Psoas muscle (tissue), 8 donors: ENCODE measurements at places on chromosomes 13 and 19. TPM values are rescaled to one million over a fixed set of nuclear protein-coding genes. Genes with fewer than 3 reads are reported as not detected.
A peak's percentile ranks its signal among the peaks of the same experiment; 100 is the strongest.

GRCh38 chr19:7500811-7501450, 12.1 kb upstream of the PEX11G start:
- DNase-seq = no peak

DNA sequence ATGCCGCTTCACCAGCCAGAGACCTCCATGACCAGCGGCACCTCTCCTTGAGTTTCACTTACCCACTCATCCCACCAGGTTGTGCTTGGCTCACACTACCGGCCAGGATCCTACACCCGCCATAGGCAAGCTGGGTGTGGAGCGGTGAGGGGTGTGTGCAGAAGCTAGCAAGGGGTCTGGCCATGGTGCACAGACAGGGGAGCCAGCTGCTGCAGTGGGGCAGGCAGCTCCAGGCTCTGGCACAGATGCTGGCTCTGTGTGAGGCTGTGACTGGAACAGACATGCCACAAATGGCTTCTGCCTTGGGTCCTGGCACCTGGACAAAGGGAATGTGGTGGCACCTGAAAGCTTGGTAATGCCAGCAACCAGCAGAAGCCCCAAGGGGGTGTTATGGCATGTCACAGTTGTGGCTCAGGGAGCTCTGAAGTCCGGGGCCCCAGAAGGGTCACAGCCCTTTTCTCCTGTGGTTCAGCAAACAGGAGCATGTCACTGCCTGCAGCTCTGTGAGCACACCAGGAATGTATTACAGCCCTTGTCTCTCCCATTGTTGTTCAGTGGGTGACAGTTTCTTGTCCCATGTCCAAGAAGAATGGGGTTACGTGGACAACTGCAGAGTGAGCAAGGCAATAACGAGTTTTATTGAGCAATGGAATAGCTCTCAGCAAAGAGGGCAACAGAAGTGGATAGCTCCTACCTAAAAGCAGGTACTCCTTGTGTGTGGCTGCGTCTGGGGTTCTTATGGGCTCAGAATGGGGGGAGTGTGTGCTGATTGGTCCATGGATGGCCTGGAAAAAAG, 2791.0 kb upstream of the PCDH20 start:
- DNase-seq = no peak

DNA sequence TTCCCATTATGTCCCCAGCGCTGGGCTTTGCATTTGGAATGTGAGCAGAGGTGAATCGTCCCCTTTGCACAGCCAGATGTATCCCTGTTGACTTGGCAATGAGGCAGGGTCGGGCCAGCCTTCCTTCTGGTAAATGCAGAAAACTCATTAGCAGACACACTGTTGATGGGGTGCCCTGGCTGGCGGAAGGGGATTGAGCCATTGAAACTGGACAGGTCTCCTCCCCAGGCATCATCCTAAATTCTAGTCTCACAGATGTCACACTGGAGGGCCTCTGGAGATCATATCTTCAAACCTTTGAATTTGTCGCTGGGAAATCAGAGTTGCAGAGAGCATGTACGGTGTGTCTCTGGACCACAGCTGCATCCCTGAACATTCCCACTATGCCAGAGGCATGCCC, 219.5 kb upstream of the TSHZ3 start:
- no peak for DNase-seq

GRCh38 chr19:1575323-1576241, 7.5 kb upstream of the MEX3D start:
- no peak for DNase-seq

- no peak for DNase-seq
Observed at GRCh38 chr19:40078377-40078776, 12.4 kb downstream of the ZNF780A start.

DNA sequence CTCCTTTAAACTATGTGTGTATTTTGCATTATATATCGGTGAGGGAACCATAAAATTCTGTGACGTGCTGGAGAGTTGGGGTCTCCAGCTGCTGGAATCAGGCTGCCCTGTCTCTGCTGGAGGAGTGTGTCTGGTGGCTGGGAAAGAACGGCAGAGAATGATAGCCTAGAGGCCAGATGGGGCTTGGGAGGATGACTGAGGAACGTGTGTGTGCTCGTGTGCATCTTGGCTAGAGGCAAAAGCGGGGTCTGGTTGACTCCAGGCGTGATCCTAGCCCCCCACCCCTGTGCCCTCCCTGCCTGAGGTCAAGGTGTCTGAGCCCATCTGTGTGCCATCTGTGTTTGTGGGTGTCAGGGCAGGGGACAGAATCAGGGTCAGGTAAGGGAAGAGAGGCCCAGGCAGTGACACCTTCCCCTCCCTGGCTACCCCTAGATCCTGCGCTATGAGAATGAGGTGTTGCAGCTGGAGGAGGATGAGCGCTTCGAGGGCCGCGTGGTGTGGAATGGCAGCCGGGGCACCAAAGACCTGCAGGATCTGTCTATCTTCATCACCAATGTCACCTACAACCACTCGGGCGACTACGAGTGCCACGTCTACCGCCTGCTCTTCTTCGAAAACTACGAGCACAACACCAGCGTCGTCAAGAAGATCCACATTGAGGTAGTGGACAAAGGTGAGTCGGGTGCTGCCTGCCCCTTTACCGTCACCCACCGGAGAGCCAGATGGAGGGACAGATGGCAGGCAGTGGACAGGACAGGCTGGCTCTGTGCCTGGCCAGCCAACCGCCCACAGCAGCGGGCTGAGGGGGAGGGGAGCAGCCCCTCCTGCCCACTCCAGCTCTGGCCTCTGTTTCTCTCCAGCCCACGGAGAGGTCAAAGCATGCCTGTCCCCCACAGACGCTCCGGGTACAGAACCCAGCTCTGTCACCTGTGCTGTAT, 3.1 kb downstream of the SCN1B start:
- DNase-seq = no peak

- DNase-seq = no peak
Observed at GRCh38 chr19:33207040-33207620, 13.0 kb downstream of the LRP3 start.

DNA sequence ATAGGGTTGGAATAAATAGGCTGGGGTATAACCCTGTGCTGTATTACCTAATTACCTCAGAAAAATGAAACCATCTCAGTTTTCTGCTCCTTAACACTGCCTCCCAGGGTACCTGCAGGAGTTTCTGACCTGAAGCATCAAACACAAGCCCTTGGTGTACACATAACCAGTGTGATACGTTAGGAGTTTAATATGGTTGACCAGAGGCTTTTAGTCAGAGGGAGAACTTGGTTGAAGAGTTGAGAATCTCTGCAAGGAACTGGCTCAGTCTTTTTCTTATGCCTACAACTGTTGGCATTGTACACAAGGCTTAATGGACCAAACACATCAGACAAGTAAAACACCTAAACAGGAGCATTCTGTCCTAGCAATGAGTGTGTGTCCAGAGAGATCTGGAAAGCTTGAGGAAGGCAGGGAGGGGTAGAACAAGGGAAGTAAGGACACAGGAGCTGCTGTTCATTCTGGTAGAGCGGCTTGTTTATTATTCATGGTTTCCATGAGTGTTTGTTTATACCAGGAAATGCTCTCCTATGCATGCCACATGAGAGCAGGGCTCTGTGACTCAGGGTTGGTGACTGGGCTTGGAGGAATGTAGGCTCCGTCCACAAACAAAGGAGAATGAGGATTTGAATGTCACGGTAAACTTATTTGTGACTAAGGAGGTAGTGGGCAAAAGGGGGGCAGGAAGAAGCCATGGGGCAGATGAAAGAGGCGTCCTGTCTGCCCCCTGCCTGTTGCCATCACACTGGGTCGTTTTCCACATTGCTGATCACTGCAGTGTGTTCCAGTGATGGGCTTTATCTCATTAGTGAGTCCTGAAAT, 11.9 kb upstream of the SPATA13 start:
- peak; percentile 19 for DNase-seq

GRCh38 chr19:13003081-13003480, 7.8 kb downstream of the NFIX start:
- no peak for DNase-seq

DNA sequence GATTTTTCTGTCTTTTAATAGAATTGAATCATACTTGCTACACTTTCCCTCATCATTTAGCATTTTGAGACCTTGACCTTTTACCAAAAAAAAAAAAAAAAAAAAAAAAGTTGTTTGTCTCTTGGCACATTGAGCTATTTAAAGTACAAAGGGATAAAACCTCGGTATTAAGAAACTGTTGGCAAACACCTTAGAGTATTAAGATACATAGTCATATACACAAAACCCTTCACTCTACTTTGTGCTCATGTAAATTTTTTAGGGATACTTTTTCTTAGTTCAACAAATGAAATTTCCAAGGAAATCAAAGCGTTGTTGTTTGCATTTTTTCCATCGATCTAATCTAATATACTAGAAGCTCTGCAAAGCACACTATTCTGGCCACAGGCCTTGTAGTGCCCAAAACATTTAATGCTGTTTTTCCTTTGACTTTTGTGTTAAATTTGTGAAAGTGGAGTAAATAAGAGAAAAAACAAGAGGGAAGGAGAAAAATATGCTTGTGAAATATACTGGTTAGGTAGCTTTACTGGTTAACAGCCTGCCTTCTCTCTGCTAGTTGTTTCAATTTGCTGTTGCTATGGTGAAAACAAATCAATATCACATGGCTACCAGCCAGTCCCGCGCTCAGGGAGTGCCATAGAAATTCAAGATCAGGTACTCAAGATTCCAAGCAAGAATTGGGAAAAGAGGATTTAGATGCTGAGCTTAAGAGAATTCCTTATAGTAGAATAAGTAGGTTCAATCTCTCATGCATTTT, 2.6 kb downstream of the MBNL2 start:
- no peak for DNase-seq

- DNase-seq = no peak
Observed at GRCh38 chr13:101049166-101049850, 367.0 kb downstream of the NALCN start.

GRCh38 chr13:52849291-52850071, 1.0 kb upstream of the PCDH8 start:
- no peak for DNase-seq

DNA sequence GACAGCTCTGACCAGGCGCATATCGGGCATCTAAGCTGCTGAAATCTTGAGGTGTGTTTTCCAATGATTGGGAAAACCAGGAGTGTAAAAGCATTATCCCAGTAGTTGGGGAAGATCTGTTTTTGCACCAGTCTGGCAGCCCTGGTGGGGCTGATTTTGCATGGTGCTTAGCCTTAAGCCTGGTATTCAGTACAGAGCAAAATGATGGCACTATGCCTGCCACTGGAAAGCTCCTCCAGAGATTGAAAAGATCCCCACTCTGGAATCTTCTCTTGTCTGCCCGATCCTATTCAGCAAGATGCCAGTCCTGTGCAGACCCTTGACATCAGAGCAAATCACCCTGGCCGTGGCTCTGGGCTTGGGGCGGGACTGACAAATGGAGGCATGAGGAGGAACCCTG, 44.7 kb upstream of the SIAH3 start:
- DNase-seq = no peak

DNA sequence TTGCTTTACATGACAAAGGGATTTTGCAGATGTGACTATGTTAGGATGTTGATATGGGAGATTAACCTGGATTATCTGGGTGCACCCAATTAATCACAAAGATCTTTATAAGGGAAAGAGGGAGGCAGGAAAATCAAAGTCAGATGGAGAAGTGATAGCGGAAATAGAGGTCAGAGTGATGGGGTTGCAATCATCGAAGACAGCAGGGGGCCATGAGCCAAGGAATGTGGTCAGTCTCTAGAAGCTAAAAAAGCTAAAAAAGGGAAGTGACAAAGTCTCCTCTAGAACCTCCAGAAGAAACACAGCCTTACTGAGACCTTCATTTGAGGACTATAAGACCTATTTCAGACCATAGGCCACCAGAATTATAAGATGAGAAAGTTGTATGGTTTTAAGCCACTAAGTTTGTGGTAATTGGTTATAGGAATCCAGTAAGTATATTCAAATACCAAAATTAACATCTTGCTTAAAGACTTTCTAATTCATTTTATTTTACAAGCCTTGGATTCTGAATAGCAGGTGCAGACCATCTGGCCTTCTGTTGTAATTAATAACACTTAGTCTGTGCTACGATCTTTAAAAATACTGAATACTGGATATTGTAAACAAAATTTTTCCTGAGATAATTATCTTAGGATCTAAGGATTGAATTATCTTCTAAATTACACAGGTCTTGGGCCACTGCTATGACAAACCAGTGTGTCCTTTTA, 493.4 kb upstream of the PCDH20 start:
- DNase-seq = no peak

- DNase-seq = no peak
Observed at GRCh38 chr19:49335784-49336481, 727 bp downstream of the CD37 start.

DNA sequence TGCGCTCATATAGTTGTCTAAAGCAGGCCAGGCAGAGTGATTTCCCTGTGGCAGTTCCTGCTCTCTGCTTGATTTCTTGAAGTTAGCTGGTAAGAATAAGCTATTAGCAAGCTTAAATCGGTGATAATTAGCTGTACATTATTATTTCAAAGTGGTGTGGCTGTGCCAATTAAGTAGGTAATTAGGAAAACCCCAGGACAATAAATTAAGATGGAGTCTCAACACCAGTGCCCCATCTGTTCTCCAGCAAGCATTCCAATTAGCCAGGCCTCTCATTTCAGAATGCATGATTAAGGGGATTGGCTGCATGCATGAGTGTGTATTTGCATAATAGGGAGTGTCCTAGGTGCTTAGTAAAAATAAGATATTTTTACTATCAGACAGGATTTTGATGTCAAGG, 342.3 kb downstream of the GPC5 start:
- no peak for DNase-seq

DNA sequence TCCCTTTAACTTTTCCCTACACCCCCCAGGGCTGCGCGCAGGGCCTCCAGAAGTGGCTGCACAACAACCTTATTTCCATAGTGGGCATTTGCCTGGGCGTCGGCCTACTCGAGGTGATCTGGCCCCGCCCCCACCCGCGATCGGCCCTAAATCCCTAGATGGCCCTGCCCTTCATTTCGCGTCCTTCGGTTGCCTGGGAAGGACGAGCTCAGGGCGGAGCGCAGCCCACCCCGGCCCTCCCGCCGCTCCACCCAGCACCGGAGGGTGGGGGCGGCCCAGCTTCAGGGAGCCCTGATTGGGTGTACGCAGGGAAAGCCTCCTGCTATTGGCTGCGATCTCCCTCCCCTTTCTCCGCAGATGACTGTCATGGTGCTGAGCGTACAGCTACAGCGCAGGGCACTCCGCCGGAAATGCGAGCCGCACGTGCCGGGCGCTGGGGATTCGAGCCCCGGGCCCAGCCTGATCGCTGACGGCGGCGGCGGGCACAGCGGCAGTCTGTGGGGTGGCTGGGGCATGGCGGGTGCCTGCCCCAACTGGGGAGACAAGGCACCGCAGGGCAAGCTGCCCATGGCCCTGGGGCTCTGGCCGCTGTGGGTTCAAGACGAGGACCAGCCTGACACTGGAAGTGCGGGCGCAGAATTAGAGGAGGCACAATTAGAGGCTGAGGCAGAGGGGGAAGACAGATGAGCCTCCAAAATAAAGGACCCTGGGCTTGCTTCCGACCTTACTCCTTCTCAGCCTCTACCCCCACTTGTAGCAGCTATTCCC, 4.3 kb downstream of the CD37 start:
- peak; percentile 90 for DNase-seq

DNA sequence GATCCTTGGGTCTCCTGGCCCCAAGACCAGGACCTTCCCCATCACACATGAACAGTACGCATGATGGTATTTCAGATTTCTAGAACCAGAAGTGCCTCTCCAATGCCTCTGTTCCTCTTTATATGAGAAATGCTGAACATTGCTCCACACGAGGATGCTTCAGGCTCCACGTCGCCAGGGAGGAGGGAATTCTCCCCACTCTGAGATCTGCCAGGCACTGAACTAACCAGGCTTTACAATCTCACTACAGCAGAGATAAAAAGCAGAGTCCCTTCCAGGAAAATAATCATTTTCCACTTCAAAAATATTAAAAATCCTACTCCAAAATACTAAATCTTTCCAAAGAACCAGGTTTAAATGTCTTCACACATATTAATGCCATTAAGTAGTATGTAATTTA, 10.4 kb downstream of the DOCK9 start:
- DNase-seq = no peak

The ZNF888 gene
- total RNA-seq = 0.67 TPM

The C19orf67 gene
- total RNA-seq = not detected

The LILRA2 gene
- 0.68 TPM for total RNA-seq

The ZIC2 gene
- total RNA-seq = not detected
